CD4-positive, alpha-beta memory T cell (primary cell): ENCODE measurements at places on chromosomes 3 and 15. TPM values are rescaled to one million over a fixed set of nuclear protein-coding genes. Genes with fewer than 3 reads are reported as not detected.

Gene C2CD4B
- total RNA-seq, result not detected

Gene SLC22A13
- 0.44 TPM for total RNA-seq

Gene CHRFAM7A
- not detected for total RNA-seq

Gene RASA2
- 78.9 TPM for total RNA-seq

Gene FRMD5
- not detected for total RNA-seq

Gene OXNAD1
- 84.7 TPM for total RNA-seq

Gene ZNF860
- not detected for total RNA-seq

Gene PML
- 61.5 TPM for total RNA-seq

Gene CD86
- 0.58 TPM for total RNA-seq

Gene PLA2G4D
- total RNA-seq, result not detected

Gene CYP1A2
- total RNA-seq, result not detected

Gene ITIH3
- total RNA-seq, result not detected

Gene CLK3
- total RNA-seq, result 167 TPM

GRCh38 chr3:58627570-58627885 lies 39.0 kb downstream of the FAM3D start:
- H3K4me3 ChIP-seq, result no peak overlapping the region
- no peaks in the 10 kb centered on the region for H3K4me1 ChIP-seq

DNA sequence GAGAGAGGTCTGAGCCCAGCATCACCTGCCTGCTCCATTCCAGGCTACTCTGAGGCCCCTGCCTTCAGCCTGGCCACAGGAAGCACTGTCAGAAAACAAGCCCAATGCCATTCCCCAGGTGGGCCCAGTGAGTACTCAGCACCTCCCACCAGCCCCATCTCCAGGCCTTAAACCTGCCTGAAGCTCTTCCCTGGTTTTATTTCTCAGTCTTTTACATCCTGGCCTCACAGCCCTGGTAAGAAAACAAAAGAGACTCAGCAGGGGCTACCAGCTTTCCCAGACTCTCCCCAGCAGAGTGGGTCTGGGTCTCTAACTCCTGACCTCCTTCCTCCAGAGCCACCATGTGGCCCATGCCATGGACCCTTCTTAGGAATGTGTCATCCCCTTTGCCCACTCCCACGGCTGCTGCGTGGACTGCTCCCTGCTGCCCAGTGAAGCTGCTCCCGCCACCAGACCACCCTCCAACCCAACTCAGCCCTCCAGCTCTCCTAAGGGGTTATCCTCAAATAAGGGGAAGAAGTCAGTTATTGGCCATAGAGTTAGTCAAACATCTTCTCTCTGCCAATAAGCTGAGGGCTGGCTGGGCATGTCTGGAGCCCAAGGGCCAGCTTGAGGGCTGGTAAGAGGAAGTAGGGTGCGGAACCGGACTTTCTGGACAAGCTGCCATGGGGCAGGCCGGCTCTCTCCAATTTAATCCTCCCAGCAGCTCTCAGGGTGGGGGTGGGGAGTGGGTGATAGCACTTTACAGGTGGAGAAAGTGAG lies 116.7 kb upstream of the LINGO1 start:
- H3K36me3 ChIP-seq, result no peaks in the 10 kb centered on the region
- no peak overlapping the region for H3K27ac ChIP-seq
- no peak overlapping the region for H3K4me3 ChIP-seq
- H3K4me1 ChIP-seq, result peaks cover 9% of the 10 kb centered on the region
- H3K27me3 ChIP-seq, result no peaks in the 10 kb centered on the region

GRCh38 chr3:112357930-112358780 lies 25.2 kb downstream of the CD200 start:
- peak; percentile 76 for DNase-seq
- peak overlapping the region; percentile 19 for H3K27ac ChIP-seq
- peak overlapping the region; percentile 48 for H3K4me3 ChIP-seq
- H3K4me1 ChIP-seq, result peaks cover 12% of the 10 kb centered on the region
- H3K27me3 ChIP-seq, result no peaks in the 10 kb centered on the region

DNA sequence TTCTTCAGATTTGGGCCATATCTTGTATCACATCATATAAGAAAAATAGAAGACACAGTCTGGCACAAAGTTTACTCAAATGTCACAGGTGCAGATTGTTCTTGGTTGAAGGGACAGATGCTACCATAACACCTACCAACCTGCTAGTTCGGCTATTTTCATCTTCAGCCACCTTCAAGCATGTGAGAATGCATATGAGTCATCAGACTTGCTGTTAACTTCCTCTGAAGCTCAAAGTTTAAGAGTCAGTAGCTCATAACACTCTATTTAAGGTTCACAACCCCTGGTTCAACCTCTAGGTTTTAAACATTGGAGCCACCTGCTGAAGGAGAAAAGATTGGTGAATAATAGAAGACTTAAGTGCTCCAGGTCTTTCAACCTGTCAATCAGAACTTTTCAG lies 522.8 kb downstream of the NLGN1 start:
- no peak for DNase-seq

DNA sequence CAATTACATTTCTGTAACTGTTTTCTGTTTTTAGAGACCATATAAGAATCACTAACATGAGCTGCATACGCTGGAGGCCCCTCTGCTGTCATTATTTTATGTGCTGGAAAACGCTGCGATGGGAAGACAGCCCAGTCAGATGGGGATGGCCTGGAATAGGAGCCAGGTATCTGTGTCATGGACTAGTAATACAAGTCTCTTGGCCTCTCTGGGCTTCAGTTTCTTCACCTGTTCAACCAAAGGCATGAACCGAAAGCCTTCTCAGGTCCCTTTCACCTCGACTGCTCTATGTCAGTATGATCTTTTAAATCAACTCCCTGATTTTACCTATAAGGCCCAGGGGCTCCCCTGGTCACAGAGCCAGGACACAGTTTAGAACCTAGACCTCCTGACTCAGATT lies 14.6 kb upstream of the RFTN1 start:
- no peak overlapping the region for H3K4me3 ChIP-seq
- no peaks in the 10 kb centered on the region for H3K36me3 ChIP-seq
- no peak for DNase-seq

GRCh38 chr3:48982016-48982415 lies 8.0 kb upstream of the P4HTM start:
- H3K27me3 ChIP-seq, result no peaks in the 10 kb centered on the region
- no peak for DNase-seq
- peaks cover 47% of the 10 kb centered on the region for H3K36me3 ChIP-seq
- H3K4me3 ChIP-seq, result no peak overlapping the region
- H3K27ac ChIP-seq, result no peak overlapping the region

GRCh38 chr15:97966924-97967620 lies 6.6 kb downstream of the ARRDC4 start:
- no peaks in the 10 kb centered on the region for H3K4me1 ChIP-seq
- no peak overlapping the region for H3K27ac ChIP-seq
- no peak overlapping the region for H3K4me3 ChIP-seq

GRCh38 chr3:128448491-128448890 lies 18.2 kb downstream of the DNAJB8 start:
- H3K4me3 ChIP-seq, result no peak overlapping the region
- H3K36me3 ChIP-seq, result no peaks in the 10 kb centered on the region
- H3K27me3 ChIP-seq, result no peaks in the 10 kb centered on the region
- DNase-seq, result peak; percentile 50
- H3K4me1 ChIP-seq, result peaks cover 20% of the 10 kb centered on the region

GRCh38 chr15:56582785-56583184 lies 117.8 kb upstream of the MNS1 start:
- H3K27me3 ChIP-seq, result no peaks in the 10 kb centered on the region
- H3K27ac ChIP-seq, result no peak overlapping the region
- no peaks in the 10 kb centered on the region for H3K36me3 ChIP-seq
- DNase-seq, result no peak

- no peaks in the 10 kb centered on the region for H3K36me3 ChIP-seq
- no peak overlapping the region for H3K4me3 ChIP-seq
- no peaks in the 10 kb centered on the region for H3K27me3 ChIP-seq
- H3K4me1 ChIP-seq, result peaks cover 31% of the 10 kb centered on the region
- DNase-seq, result no peak
These were observed 3.4 kb upstream of the PXK start for GRCh38 chr3:58329150-58329921.

DNA sequence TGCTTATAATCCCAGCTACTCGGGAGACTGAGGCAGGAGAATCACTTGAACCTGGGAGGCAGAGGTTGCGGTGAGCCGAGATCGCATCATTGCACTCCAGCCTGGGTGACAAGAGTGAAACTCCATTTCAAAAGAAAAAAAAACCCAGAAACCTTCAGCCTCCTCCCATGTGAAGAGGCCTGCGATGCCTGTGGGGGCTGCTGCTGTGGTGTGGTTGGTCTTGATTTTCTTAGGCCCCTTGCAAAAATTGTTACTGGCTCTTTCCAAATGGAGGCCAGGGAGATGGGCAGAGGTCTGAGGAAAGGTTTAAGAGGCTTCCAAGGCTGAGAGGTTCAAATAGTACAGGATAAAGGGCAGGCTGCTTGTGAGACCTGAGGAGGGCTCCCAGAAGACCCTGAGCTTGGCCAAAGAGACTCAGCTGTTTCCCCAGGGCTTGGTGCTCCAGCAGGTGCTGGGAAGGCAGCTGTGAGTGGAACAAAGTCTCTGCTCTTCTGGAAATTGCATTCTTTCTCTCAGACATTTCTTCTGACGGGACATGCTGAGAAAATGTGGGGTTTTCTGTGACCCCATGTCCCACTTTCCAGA lies 18.4 kb downstream of the GCSAM start:
- H3K27me3 ChIP-seq, result no peaks in the 10 kb centered on the region
- H3K36me3 ChIP-seq, result no peaks in the 10 kb centered on the region
- no peak overlapping the region for H3K4me3 ChIP-seq
- DNase-seq, result no peak

DNA sequence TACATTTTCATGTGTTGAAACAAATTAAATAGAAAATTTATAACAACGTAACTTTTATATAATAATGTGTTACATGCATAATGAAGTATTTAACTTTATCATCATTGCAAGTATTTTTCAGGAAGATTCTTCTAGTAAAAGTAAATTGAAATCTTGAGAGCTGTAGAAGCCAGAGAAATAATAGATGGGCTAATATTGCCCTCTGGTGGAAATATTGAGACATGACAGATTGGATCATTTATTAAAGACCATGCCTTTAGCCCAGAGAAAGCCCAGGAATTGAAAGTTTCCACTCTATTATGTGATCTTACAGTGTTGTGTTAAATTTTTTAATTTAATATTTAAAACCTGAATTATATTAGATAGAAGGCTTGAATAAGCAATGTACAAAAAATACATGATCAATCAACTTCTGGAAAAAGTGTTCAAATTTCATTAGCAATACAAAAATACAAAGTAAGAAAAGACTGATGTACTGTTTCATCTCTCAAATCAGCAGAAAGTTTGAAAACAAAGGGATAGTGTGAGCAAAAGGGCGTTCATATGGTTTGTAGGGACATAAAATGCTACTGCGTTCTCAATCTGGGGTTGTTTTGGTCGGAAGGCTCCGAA lies 52.7 kb upstream of the SPTSSB start:
- peaks cover 8% of the 10 kb centered on the region for H3K4me1 ChIP-seq
- peak; percentile 50 for DNase-seq
- no peaks in the 10 kb centered on the region for H3K27me3 ChIP-seq
- no peak overlapping the region for H3K4me3 ChIP-seq
- H3K36me3 ChIP-seq, result no peaks in the 10 kb centered on the region
- H3K27ac ChIP-seq, result no peak overlapping the region

- H3K27me3 ChIP-seq, result no peaks in the 10 kb centered on the region
- no peak for DNase-seq
- H3K4me1 ChIP-seq, result no peaks in the 10 kb centered on the region
- H3K27ac ChIP-seq, result no peak overlapping the region
These were observed 29.8 kb downstream of the ALS2CL start for GRCh38 chr3:46663591-46664135.

DNA sequence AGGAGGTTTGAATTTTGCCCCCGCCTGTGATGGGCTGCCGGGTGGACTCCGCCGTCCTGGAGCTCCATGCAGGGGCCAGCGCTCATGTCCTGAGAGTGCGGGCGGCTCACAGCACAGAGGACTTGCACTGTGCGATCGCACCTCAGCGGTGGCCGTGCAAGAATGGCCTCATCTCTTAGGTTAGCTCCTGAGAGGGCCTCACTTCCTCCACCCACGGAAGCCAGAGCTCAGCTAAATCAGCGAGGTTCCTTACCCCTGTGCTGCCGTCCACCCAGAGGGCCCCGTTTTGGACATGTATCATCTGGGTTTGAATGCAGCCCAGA lies 72.0 kb upstream of the PCSK6 start:
- DNase-seq, result no peak
- H3K27me3 ChIP-seq, result no peaks in the 10 kb centered on the region
- no peak overlapping the region for H3K4me3 ChIP-seq

GRCh38 chr3:11346416-11346815 lies 74.2 kb downstream of the ATG7 start:
- peaks cover 4% of the 10 kb centered on the region for H3K36me3 ChIP-seq
- no peak for DNase-seq
- no peaks in the 10 kb centered on the region for H3K4me1 ChIP-seq
- H3K4me3 ChIP-seq, result no peak overlapping the region
- H3K27ac ChIP-seq, result no peak overlapping the region

GRCh38 chr3:194079702-194080172 lies 56.2 kb upstream of the HES1 start:
- no peaks in the 10 kb centered on the region for H3K36me3 ChIP-seq
- no peak for DNase-seq
- H3K27me3 ChIP-seq, result no peaks in the 10 kb centered on the region
- no peak overlapping the region for H3K27ac ChIP-seq
- H3K4me3 ChIP-seq, result no peak overlapping the region

DNA sequence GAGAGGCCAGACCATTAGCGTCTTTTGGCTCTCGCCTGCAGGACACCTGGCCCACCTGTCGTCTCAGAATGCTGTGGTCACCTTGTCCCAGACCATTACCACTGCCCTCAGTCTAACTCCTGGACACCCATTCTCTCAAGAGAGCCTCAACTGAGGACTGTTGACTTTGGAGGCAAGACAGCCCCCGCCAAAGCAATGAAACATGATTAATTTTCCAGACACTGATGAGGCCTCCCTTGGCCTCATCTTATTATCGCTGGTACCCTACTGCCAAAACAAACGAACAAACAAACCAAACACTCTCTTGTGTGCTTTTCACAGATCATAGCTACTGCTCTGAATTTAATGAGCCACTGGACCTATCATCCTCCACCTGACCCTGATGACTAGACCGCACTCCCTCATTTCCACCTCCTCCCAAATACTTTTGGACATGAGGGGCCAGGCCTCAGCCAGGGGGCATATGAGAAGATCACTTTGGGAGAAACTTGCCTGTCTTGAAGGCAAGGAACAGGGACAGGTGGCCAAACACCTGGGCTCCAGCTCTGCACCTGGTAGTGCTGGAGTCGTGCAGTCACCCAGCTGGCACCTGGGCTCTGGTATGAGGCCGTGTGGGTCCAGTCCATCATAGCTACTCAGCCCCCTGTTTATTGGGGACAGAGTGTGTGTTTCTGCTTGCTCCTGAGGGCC lies 27.6 kb downstream of the ALS2CL start:
- H3K27ac ChIP-seq, result no peak overlapping the region
- H3K36me3 ChIP-seq, result no peaks in the 10 kb centered on the region
- H3K27me3 ChIP-seq, result no peaks in the 10 kb centered on the region
- DNase-seq, result no peak
- no peaks in the 10 kb centered on the region for H3K4me1 ChIP-seq
